H1 (cell line): ENCODE measurements at places on chromosomes 3 and 15.

GRCh38 chr15:87764461-87765240 is 491.9 kb downstream of the NTRK3 start:
- DNase-seq = no peak

DNA sequence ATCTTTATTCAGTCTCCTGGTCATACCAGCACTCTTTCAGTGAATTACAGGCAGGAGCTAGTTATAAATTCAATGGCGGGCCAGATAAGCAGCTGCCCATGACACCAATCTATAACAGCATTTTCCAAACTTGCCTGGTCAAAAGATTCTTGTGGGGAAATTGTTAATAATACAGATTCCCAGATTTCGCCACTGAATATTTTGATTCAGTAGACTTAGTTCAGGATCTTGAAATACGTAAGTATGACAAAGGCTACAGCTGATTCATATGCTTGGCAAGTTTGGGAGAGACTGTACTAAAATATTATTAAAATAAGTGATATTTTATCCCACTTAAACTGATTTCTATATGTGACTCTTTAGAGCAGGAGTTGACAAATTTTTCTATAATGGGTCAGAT is 119.3 kb downstream of the TMCO5A start:
- no peak for DNase-seq

- no peak for DNase-seq
These were observed 9.1 kb upstream of the CADPS start for GRCh38 chr3:62884096-62884870.

- DNase-seq = no peak
These were observed 1163.7 kb downstream of the SI start for GRCh38 chr3:163914567-163914966.
